Astrocyte of the hippocampus (primary cell): ENCODE measurements at places on chromosomes 7 and 10.

DNA sequence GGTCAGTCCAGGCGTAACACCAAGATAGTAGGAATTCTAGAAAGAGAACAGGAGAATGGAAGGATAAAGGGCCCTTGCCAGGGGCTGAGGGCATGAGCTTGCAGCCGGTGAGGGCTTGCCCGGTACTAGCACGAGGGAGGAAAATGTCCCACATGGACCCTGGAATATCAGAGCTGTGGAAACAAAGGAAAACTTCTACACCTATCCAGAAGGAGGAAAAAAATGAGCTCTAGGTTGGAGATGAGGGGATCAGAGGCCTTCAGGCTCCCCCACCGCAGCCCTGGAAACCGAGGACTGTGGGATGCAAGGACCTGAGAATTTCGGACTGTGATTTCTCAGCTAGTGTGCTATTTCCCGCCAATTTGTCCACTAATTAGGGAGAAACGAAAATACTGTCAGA lies 22.1 kb downstream of the RAMP3 start:
- DNase-seq: no peak

GRCh38 chr10:16995867-16996529 lies 133.6 kb downstream of the CUBN start:
- DNase-seq: peak; percentile 66

- DNase-seq: no peak
These were observed 27.9 kb upstream of the CDK14 start for GRCh38 chr7:90568213-90568612.

- no peak for DNase-seq
These were observed 222.8 kb downstream of the TNS3 start for GRCh38 chr7:47358944-47359588.

DNA sequence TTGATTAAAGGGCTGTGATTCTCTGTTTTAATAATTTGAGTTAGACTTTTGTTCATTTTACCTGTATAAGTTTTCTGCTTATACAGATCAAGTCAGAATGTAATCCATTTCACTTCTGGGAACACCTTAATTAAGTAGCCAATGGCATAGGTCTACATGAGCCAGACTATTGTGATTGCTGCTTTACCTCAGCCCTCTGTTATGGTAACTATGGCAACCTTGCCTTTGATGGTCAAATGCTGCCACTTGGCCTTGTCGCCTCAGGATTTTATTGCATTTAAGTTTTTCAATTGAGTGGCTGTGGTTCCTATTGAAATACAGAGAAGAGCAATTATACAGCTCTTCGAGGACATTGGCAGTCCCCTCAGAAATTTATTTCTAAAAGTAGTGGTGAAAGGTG lies 64.3 kb upstream of the TMEM106B start:
- peak; percentile 35 for DNase-seq

DNA sequence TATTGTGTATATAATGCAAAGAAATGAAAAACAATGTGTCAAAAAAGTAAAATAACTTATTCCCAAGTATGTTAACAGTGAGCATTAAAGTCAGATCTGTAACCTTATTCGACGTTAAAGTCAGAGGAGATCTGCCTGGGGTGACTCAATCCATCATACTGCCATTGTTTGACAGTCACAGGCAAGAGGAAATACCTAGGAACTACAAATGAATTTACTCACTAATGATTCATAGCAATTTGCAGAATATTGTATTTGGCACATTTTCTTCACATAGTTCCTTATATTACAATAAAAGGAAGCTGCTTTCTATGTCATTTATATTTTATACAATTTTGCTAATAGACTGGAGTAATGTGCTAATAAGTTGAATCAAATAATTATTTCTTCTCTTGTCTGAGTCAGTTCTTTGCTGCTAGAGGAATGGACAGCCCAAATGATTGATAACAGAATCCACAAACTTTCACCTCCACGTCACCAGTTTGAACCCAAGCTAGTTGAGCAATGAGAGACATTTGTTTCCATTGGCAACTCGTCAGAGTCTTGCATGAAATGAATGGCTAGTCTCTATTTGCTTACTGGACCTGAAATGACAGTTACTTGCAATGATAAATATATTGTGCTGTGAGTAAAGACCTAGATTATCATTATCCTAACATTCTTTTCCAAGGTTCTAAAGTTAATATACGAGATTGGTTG lies 48.5 kb upstream of the TMEM106B start:
- DNase-seq: peak; percentile 91

- DNase-seq: no peak
These were observed 75.6 kb upstream of the LRRC4 start for GRCh38 chr7:128106821-128107220.
